Astrocyte (in vitro differentiated cells and primary cell): ENCODE measurements at places on chromosomes 2 and 18.

DNA sequence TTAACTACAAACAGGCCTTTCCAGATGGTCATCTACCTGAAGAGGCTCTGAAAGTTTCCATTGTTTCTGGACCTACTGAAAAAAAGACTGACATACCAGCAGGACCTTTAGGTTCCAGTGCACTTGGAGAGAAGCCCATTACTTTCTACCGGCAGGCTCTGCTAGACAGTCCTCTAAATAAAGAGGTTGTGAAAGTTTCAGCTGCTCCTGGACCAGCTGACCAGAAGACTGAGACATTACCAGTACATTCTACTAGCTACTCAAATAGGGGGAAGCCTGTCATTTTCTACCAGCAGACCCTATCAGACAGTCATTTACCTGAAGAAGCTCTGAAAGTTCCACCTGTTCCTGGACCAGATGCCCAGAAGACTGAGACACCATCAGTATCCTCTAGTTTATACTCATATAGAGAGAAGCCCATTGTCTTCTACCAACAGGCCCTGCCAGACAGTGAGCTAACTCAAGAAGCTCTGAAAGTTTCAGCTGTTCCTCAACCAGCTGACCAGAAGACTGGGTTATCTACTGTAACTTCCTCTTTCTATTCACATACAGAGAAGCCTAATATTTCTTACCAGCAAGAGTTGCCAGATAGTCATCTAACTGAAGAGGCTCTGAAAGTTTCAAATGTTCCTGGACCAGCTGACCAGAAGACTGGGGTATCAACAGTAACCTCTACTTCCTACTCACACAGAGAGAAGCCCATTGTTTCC lies 65.8 kb downstream of the ALMS1 start:
- no peak for DNase-seq

- DNase-seq, result no peak
Measured at GRCh38 chr2:11932048-11932512, 185.6 kb downstream of the LPIN1 start.

- DNase-seq, result no peak
Measured at GRCh38 chr18:49169037-49169521, 218.3 kb upstream of the SMAD7 start.

DNA sequence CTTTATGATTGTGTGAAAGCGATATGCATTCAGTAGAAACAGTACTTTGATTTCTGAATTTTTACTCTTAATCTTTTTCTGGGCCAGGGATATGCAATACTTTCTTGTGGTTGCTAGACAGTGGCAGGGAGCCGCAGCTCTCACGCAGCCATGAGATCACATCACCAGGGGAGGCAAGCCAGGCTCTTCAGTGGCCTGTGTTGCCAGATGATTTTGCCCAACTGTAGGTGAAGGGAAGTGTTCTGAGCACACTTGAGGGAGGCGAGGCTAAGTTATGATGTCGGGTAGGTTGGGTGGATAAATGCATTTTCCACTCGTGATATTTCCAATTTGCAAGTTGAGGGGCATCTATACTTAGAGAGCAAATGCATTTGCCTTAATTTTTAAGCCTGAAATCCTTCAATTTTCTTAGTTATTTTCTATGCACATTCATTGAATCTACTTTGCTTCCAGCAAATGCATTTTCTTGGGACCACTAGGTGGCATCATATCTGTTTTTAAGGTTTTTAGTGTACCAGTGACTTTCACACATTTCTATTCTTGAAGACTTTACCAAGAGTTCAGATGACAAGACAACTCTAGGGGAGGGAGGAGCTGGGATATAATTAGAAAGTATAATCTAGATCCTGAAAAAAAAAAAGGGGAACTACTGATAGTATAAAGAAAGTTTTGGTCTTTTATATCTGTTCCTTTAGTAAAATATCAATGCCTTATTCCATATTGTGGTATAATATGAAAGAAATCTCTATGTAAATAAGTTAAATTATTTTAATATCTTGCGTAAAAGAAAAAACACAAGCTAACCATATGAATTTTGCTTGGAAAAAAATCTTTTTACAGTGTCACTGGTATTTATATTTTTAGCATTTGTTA lies 643.3 kb downstream of the SOCS6 start:
- DNase-seq, result peak; percentile 6

GRCh38 chr2:219798430-219798829 lies 171.0 kb downstream of the SLC4A3 start:
- no peak for DNase-seq

- DNase-seq, result no peak
Measured at GRCh38 chr2:196528486-196529223, 110.9 kb upstream of the CCDC150 start.

DNA sequence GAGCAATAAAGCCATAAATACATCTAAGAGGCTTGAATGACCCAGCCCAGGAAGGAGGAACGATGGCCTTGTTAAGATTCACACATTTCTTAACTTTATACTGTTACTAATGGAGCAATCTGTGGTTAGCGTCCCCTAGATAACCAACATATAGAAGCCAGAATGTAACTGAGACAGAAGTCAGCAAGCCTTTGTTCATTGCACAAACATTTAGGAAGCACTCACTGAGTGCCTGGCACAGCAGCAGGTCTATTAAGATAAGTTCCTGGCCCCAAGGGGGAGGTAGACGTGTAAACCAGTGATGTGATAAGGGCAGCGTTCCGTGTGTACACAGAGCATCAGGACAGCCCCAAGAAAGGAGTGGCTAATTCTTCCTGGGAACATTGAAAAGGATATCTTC lies 63.6 kb upstream of the ATL2 start:
- no peak for DNase-seq

GRCh38 chr2:190853531-190854383 lies 26.9 kb upstream of the GLS start:
- DNase-seq, result no peak

GRCh38 chr2:183259921-183260320 lies 135.7 kb downstream of the NUP35 start:
- DNase-seq, result no peak

DNA sequence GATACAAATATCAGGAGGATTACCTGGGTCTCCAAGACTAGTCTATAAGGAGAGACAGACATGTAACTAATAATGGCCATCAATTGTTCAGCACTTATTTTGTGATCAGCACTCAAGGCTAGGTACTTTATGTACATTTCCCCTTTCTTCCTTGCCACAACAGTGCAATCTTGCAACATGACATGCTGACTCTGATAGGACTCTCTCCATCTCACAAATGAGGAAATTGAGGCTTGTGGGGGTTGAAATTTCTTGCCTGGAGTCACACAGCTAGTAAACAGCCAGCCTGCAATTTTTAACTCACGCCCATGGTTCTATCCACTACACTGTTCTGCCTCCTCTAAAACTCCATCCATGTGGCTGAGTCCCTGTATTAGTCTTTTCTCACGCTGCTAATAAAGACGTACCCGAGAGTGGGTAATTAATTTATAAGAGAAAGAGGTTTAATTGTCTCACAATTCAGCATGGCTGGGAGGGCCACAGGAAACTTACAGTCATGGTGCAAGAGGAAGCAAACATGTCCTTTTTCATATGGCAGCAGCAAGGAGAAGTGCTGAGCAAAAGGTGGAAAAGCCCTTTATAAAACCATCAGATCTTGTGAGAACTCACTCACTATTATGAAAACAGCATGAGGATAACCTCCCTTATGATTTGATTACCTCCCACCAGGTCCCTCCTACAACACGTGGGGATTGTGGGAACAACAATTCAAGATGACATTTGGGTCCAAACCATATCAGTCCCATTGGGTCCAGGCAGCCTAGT lies 302.4 kb downstream of the PLCL1 start:
- DNase-seq, result no peak

GRCh38 chr18:51153659-51154371 lies 43.7 kb downstream of the MEX3C start:
- no peak for DNase-seq

GRCh38 chr18:53795610-53796009 lies 428.9 kb downstream of the MBD2 start:
- DNase-seq, result no peak

- no peak for DNase-seq
Measured at GRCh38 chr2:155379494-155379893, 681.0 kb downstream of the KCNJ3 start.

GRCh38 chr2:39948016-39948719 lies 169.1 kb upstream of the THUMPD2 start:
- DNase-seq, result peak; percentile 75

DNA sequence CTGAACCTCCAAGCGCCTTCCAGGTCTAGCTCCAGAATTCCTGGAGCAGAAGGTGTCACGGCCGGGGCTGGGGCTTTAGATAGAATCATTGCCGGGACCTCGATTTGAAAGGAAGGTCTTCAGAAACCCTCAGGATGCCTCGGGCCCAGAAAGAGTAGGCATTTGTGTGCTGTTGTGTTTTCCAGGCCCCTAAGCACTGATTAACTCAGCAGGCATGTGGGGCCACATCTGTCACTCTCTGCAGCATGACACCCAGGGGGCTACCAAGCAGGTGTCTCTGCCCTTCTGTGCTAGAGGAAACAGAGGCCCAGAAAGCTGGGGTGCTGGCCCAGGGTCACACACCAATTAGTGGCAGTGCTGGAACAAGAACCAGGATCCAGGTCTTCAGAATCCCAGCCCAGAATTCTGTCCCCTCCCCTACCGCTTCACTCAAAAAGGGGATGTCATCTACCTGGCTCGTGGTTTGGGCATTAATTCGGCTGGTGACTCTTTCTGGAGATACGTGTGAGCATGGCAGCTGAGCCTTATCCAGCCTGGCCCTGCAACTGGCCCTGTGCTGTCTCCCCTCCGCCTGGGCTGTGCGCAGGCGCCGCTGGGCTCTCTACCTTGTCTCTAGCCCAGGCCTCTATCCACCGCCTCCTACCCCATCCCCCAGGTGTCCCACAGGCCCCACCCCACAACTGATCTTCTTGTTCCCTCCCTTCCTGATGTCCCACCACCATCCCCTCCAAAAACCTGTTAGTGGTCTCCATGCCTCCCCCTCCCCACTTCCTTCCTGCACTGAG lies 245.4 kb downstream of the ATAD2B start:
- no peak for DNase-seq

DNA sequence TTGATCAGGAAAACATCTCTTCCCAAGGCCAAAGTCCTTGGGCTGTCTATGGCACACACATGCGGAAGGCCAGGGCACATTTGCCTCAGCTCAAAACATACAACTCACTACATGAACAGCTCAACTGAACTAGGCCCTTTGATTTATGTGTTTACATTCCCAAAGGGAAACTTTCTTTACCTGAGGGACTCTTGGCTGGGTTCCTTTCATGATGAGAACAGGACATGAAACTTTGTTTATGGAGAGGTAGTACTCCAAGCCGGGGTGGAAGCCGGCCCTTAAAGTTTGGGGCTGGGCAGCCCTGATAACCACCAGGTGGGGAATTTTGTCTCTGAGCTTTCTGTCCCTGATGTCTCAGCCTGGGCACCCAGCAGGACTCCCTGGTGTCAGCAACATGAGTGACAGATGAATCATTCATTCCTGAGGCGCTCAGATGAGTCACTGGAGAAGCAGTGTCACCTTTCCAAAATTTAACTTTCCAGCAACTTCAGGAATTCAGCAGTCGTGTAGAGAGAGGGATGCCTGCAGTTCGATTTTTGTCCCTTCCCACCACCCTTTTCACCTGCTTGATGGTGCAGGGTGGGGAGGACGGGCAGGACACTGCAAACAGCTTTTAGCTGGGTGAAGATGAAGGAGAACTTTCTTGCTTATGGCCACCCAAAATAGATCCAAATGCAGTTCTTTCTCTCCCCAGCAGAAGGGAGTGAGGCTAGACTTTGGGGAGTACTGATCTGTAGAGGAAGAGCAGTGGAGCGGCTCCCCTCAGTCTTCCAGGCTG lies 331.6 kb downstream of the DYSF start:
- peak; percentile 36 for DNase-seq

DNA sequence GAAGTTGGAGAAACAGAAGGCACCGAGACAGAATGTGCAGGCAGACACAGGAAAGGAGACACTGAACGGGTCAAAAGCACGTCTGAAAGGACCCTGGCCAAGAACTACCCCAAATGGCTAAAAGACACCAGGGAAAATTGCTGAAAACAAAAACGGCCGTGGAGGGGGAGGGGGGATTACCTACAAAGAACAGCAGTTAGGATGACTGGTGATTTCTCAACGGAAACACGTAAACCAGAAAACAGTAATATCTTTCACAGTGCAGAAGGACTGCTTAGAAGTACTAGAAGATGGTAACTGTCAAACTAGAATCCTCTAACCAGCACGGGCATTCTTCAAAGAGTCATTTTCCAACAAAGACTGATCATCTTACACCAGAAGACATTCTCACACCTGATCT lies 142.6 kb downstream of the HDAC4 start:
- no peak for DNase-seq

DNA sequence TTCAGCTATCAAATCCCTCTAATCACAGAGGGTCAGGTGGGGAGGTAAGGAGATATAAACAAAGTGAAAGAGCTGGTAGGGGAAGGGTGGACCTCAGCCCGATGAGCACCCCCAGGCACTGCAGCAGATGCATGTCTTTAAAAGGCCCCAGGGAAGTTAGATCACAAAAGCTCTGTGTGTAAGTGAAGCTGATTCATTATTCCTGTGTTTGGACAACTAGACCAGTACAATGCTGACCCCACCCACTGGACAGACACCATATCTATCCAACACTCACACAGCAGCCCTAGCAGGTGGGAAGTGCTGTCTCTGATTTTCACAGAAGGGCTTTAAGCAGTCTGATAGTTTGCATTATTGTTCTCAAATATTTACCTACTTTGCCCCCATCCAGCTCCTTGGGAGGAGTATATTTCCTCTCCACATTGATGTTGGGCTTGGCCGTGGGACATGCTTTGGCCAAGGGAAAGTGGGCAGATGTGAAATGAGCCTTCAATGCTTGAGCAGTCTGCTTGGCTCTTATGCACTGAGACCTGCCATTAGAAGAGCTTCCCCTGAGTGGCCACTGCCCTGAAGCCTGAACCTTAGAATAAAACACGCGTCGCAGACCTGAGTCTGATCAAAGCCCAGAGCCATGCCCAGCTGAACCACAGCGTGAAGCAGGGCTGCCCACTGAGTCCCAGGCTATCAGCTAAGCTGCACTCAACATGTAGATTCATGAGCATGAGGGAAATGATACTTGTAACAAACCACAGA lies 111.4 kb downstream of the COPS8 start:
- peak; percentile 80 for DNase-seq

- no peak for DNase-seq
Measured at GRCh38 chr2:126995621-126996377, 97.1 kb downstream of the TEX51 start.

DNA sequence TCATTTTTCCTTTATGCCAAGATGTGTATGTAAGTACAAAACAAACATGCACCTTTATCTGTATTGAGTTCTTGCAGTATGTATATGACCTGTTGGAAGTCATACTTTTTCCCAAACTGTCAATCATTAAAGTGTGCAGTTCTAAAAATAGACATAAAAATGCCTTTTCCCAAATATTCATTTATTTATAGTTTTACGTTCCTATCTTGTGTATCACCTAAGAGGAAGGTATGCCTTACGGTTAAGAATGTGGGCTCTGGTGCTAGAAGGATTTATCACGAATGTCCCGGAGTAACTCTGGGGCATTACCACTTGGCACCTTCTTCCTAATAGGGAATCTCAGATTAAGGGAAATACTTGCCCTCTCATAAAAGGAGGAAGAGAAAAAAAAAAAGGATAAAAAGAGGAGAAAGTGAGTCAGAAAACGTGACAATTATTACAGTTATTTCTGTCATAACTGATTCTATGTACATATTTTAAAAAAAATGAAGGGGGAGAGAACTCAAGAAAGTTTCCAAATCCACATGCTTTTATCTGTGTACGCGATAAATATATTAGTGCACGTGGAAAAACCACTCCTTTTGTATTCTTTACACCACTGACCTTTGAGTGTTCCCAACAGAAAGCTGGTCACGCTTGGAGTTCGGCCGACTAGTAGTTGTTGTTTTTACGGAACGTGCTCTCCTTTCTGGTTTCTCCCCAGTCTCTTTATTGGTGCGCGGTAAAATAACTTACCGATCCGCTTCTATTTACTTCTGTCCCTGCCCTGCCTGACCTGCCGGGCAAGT lies 721 bp downstream of the MCEE start:
- DNase-seq, result peak; percentile 30

GRCh38 chr2:3368261-3368722 lies 9.3 kb downstream of the EIPR1 start:
- DNase-seq, result no peak
